ENCODE measurements at places on chromosomes 3 and 15. TPM values are rescaled to one million over a fixed set of nuclear protein-coding genes. Genes with fewer than 3 reads are reported as not detected.

DNA sequence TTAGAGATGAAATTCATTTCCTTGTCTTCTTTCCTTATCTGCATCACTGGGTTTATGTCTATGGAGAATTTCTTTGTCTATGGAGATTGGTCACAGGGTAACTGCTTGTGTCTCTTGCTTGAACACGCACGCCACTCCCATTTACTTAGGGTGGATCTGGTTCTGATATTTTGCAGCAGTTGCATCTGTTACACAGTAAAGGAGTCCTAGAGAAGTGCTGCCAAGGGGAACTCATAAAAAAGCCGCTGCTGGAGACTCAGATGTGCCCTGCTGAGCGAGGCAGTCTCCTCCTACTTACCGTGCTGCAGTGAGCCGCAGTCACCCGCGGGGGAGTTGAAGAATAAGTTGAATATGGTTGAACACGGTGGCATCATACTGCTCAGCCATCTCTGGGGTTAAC, 105.2 kb upstream of the KLHL25 start:
- DNase-seq = no peak

DNA sequence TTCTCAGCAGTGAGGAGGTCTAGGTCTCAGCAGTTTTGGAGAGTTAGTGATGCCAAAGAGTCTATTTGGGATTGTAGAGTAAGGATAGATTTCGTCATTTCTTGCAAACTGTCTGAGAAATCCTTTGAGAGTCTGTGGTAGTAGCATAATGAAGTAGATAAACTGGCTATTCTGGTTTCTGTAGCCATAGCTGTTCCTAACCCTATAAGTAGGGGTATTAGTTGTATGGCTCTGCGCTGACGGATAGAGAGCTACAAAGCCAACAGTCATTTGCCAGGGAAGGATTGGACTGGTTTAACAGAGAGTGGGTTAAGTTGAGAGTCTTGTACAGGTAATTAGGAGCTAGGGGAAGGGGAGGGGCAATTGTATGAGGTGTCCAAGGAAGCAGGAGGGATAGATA, 50.6 kb downstream of the KLHDC8B start:
- no peak for DNase-seq

DNA sequence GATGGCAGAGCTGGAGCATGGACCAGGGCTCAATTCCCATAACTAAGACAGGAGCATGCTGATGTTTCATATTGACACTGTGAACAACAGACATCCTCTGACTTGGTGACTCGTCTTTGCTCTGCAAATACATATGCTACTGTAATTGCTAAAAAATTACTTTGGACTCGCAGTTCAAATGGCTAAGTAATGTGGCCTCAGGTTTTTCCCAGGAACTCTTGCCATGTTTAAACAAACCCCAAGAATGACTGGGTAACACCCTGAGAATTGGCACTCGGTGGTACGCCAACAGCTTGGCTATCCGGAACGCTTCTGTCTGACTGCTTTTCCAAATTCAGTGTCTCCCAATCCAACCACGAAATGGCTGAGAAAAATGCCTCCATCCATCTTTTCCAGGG, 456.7 kb upstream of the THBS1 start:
- no peak for DNase-seq

The GOLGA8R gene
- total RNA-seq = 0.14 TPM

DNA sequence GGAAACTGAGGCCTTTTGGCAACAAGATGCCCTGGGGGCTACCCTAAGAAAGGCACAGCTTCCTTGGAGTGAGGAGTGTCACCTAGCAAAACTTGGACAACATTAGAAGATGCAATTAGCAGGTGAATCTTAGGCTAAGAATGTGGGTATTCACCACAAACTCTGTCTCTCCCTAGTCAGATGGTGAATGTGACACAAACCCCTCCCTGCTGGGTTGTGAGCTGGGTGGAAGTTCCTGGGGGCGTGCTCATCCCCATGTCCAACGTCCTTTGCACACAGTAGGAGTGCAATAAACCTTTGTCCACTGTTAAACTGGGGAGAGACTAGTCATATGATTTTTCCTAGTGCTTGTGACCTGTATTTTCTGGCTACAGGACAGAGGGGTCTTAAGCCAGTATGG, 67.1 kb upstream of the SH3GL3 start:
- DNase-seq = no peak

DNA sequence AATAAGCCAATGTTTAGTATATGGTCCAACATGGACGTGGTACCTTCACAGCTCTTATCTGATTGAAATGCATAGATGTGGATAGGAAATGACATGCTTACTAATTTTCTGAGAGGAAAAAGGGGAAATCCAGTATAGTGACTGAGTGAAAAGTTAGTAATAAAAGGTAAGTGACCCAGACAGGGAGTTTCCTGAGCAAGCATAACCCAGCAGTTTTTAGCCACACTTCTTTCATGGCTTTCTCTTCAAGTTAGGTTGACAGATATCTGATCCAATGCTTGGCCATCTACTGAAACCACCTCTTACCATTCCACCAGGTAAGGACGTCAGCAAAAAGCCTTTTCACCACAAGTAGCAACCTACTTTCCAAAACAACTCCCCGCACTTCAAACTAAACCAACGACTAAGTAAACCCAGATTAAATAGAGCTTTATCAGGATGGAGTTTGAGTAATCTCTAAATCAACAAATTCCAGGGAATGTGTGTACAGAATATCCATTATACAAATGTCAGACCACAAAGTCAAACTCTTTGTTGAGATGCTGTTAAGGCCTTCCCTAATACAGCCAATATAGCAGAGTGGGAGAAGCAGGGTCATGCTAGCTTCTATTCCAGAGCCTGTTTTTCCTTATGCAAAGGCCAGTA, 329.7 kb downstream of the RORA start:
- DNase-seq = peak; percentile 48

DNA sequence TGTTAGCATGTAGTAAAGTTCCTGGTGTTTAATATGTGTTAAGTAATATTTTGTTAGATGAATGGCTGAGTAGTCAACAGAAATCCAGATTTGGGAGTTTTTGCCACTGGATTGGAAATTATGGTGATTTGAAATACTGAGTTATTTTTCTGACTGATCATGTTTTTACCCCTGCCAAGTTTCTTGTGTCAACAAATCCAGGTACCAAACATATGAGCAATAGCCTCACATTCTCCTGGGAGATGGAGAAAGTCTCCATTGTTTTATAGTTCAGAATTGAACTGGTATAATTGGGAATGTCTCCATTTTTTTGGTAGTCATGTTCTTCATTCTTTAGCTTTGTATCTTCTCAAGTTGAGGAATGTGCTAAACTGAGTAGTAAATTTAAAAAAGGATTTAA, 767.2 kb upstream of the LMCD1 start:
- no peak for DNase-seq

DNA sequence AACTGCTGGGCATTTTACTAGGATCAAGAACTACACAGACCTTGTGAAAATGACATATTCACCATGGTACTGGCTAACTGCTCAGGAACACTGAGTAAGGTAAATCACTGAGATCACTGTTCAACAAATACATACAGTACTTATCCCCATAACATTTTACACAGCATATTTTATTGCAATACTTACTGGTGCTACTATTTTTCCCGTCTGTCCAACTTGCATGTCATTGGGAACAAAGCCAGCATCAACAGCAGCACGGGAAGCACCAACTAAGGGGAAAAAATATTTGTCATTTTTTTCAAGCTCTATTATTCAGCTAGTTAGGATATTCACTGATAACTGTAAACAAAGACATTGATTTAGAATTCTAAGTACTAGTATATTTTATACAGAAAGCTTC, 37.0 kb downstream of the ETFA start:
- no peak for DNase-seq

The CFAP92 gene
- total RNA-seq = 0.24 TPM

DNA sequence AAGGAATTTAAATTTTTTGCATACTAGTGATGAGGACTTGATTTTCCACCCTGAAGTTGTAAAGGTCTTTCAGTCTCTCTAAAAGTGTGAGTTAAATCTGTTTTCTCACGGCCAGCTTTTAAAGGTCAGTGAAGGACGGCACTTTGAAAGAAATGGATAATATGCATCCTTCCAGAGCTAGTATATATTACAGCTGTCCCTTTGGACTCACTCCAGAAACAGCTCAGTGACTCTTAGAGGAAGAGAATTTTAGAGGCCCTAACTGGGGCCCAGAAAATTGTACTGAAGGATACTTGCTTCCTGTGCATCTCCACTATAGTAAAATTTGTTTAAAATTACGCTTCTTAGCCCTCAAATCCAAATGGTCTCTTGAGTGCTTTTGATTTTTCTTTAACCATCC, 41.6 kb downstream of the PIK3CA start:
- DNase-seq = no peak

GRCh38 chr3:151638555-151639417, 94.9 kb upstream of the AADACL2 start:
- no peak for DNase-seq

The LYZL4 gene
- total RNA-seq = not detected

- no peak for DNase-seq
Observed at GRCh38 chr3:44069276-44069675, 172.4 kb upstream of the TOPAZ1 start.

The ARL6 gene
- total RNA-seq = 3.9 TPM

- DNase-seq = no peak
Observed at GRCh38 chr15:89912674-89913396, at the start of gene ARPIN. Gene ARPIN (minus strand): TSS chr15:89912952. CDS start chr15:89912835, 117 bp downstream.

GRCh38 chr3:196192036-196192523, 19.1 kb downstream of the ZDHHC19 start:
- peak; percentile 78 for DNase-seq

DNA sequence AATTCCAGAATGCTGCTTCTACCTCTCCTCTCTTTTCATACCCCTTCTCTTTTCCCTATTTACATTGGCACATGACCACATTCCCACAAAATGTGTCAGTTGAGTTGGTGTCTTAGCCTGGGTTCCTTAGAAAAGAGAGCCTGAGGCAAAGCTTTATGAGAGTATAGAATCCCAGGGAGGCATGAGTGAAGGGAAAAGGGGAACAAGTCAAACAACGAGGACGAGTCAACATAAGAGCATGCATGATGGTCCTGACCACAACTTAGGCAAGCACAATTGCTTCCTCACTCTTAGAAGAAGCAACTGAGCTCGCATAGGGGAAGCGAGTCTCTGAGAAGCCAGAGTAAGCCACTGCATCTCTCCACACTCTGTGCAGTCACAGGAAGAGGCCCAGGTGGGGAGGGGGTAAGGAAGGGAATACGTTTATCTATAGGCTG, 15.4 kb upstream of the ZNF774 start:
- peak; percentile 12 for DNase-seq

DNA sequence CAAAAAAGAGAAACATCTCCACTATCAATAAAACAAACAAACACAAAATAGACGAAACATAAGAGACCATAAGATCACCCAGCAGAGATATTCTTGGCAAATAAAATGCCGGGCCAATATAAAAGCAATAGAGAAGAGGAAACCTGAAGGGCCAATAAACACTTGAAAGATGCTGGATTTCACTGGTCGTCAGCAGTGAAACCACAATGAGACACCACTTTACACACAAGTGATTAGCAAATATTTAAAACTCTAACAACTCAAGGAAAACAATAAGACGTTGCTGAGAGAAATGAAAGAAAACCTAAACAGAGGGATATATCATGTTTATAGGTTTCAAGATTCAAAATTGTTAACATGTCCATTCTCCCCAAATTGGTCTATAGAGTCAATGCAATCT, 148.5 kb downstream of the WDR76 start:
- no peak for DNase-seq

DNA sequence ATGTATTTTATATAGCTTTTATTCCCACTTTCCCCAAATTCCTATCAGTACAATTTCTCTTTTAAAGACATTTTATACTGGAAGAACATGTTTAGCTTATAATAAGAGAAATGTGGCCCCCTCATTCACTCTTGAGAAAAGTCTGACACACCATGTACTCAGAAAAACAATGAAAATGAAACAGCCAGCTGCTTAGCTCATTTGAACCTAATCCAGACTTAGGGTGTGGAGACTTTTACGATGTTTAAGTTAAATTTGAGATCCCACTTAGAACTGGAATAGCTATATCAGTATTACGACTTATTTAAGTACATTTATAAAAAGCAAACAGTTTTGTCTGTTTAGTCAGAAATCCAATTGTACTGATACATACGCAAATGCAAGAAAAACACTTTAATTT, 252.3 kb upstream of the ARRDC4 start:
- no peak for DNase-seq

DNA sequence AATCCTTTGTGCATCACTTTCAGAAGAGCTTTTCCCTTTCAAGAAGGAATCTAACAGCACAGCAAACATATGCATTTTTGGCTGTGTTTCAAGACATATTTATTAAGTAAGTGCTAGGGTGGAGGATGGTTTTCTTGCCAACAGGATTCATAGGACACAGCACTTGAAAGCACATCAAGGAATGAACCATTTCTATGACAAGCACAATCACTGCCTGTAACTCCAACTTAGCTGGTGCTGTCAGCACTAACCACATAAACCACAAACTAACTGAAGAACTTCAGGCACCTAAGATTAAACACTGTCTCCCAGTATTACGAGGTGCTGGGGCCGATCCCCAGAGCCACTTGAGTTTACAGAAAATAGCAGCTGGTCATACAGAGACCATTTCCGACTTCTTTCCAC, 35.4 kb upstream of the SPRED1 start:
- no peak for DNase-seq

DNA sequence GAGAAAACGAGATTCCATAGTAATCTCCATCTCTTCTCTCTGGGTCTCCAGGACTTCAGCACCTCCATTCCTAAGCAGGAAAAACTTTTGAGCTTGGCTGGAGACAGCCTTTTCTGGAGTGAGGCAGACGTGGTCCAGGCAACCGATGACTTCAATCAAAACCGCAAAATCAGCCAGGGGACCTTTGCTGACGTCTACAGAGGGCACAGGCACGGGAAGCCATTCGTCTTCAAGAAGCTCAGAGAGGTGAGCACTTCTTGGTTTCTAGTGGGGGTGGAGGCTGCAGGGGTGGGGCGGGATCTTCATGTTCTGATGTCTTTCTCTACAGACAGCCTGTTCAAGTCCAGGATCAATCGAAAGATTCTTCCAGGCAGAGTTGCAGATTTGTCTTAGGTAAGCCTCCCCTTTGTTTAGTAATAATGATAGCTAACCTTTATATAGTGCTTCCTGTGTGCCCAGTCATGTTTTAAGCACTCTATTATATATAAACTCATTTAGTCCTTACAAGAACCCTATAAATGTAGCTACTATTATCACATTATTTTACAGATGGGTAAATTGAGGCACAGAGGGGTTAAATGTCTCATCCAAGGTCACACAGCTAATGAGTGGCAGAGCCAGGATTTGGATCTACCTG, 35.0 kb upstream of the TATDN2 start:
- peak; percentile 54 for DNase-seq

The SUCNR1 gene
- not detected for total RNA-seq

Measured in activated CD4-positive, alpha-beta memory T cell treated with anti-CD3 and anti-CD28 coated beads for 36 hours (primary cell).